Activated CD8-positive, alpha-beta memory T cell treated with anti-CD3 and anti-CD28 coated beads for 4 hours (primary cell): ENCODE measurements at places on chromosomes 16 and 17.

GRCh38 chr16:69160192-69160591, 26.8 kb upstream of the SNTB2 start:
- DNase-seq: no peak

DNA sequence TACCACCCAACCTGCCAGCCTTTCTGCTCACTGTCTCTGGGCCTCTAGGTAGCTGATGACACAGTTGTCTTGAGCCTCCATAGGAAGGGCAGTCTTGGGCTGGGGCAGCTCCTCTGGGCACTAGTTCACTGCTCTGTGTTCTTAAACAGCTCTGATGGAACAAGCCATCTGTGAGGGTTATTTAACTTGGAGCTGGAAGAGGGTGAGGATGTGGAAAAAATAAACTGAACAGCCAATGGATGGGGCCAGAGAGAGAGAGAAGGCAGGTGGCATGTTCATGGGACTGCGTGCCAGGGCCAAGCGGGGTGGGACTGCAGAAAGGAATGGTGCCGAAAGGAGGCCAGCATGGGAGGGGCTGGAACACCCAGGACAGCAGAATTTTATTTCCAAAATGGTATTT, 52.6 kb downstream of the HIC1 start:
- DNase-seq: no peak

DNA sequence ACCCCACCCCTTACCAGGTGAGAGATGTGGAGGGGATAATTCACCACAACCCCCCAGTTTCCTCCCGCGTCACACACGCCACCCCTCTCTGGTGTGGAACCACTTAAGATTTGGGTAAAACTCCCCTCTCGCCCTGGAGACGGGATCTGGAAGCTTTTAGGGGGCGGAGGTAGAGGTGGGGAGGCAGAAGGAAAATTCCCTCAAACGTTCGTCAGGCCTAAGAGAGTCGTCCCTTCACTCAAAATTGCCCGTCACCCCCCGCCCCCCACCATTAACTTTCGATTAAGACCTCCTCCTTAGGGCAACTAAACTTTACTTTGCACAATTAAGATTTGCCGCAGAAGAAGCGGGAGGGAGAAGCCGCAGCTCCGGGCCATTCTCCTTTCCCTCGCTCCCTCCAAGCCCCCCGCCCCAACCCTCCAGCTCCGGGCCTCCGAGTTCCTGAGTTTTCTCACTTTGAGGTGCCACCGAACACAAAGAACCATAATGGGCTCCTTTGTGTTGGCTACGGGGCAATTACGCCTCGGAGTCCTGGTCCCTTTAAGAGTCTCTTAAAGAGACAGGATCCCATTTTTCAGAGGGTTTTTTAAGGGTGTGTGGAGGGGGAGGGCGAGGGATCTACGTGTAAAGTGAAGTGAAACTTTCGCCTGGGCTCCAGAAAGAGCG, 985 bp upstream of the FZD2 start:
- no peak for DNase-seq

GRCh38 chr16:14035092-14035491, 36.0 kb upstream of the MRTFB start:
- DNase-seq: no peak

DNA sequence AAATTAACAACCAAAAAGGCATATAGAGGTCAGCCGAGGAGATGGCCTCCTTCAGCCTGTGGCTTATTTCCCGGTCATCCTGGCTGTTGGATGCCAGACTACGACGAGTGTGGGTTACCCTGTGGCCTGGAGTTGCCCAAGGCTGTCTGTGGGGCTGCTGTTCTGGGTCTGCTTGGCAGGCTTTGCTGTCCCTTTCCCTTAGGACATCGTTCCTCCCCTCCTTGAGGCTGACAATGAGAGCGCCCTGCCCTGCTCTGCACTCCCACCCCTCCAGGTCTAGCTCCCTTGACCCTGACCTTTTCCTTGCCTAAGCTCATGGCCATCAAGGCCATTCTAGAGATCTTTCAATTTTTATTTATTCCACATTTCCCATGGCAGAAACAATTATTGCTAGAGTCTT, 1.9 kb upstream of the CBFB start:
- no peak for DNase-seq

GRCh38 chr17:81693509-81694210, 9.5 kb upstream of the MRPL12 start:
- no peak for DNase-seq

DNA sequence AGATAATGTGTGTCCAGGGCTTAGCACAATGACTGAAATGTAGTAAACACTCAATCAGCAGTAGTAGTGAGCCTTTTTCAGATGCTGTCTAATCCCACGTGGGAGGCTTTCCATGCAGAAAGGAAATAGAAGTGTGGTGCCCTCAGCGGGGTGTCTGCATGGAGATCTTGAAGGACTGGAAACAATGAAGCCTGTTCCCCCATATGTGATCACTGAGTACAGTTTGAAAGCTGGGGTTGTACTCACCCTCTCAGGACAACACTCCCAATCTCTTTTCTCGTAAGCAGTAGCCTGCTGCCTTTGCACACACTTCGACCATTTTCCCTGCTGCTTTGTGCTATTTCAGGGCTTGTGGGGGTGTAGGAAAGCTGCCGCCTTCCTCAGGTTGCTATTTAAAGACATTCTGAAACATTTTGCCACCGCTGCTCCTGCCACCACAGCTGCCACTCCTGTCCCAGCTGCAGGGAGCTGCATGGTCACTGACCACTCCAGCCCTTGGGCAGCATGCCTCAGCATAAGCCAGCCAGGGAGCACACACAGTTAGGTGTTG, 40.6 kb upstream of the HAS3 start:
- no peak for DNase-seq

- no peak for DNase-seq
Measured at GRCh38 chr16:31273676-31274075, 13.9 kb downstream of the ITGAM start.

GRCh38 chr17:30241051-30241450, 5.6 kb upstream of the SLC6A4 start:
- DNase-seq: no peak

- no peak for DNase-seq
Measured at GRCh38 chr17:82117139-82118090, 19.4 kb upstream of the FASN start.

DNA sequence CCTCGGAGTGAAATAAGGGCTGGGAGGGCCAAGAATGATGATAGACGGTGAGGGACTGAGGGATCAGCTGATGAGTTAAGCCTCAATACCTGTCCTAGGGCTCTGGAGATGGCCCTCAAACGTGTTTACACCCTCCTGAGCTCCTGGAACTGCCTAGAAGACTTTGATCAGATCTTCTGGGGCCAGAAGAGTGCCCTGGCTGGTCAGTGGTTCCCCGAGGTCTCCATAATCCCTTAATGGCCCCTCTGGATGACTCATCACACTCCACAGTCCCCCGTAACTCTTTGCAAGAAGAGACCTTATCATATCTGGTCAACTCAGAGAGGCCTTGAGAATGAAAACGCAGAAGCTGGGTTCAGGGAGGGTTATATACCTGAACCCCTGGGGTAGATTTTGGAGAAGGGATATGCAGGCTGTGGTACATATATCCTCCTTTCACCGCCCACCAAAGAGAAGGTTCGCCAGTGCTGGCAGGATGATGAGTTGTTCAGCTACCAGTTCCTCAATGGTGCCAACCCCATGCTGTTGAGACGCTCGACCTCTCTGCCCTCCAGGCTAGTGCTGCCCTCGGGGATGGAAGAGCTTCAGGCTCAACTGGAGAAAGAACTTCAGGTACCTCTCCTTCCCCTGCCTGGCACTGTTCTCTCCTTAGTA, 3.1 kb downstream of the ALOX12 start:
- DNase-seq: no peak

DNA sequence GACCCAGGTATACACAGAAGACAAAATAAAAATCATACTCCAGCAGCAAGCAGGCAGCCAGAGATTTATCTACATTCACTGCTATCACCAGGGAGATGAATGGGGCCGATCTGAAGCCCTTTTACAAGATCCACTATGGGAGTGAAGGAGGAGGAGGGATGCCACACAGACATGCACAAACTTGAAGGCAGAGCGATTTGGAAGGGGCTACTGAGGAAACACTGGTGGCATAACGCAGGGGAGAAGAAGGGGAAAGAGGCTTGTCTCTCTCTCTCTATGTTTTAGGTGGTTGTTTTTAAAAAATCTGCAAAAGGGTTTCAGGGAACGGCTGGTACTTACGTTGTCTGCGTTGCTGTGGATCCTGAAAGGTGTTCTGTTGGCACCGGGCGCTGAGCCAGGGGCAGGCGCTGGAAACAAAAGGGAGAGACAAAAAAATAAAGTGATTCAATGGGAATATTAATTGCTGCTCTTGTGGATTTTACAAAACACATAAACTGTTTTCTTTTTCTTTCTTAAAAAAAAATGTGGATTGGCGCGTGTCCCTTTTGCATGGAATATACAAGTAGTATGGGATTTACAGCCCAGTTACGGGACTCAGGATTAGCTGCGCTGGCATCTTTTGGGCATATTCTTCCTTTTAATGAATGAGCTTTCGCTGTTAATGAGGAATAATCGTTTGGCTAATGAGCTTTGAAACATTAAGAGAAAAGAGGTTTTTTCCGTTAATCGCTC, 255.3 kb upstream of the PMFBP1 start:
- no peak for DNase-seq
